ENCODE measurements at places on chromosomes 2 and 18.

DNA sequence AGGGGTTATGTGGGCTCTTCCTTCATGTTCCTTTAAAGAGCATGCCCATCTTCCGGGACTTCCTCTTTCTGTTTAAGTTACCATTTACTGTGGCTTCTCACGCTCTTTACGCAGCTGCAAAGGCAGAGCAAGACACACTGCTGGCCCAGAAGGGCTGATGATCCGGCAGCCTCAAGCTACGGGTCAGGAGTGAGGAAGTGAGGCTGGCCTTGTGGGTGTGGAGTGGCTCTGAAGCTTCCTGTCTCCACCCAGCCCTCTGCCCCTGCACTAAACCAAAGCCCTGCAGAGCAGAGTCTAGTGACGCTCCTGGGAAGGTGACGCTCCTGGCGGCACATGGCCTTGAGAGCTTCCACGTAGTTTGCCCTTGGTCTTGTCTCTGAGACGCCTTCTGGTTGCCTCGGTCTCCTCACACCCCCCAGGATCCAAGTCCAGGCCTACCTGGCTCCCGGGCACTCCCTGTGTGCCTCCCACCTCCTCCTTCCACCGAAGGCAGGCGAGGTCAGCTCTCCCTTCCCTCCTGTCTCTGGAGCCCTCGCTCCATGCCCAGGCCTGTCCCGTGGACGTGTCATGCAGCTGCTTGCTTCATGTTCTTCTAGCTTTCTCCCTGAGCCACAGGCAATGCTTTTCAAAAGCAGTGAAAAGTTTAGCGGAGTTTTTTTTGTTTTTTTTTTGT is 50.3 kb downstream of the ARL4C start:
- DNase-seq: no peak

DNA sequence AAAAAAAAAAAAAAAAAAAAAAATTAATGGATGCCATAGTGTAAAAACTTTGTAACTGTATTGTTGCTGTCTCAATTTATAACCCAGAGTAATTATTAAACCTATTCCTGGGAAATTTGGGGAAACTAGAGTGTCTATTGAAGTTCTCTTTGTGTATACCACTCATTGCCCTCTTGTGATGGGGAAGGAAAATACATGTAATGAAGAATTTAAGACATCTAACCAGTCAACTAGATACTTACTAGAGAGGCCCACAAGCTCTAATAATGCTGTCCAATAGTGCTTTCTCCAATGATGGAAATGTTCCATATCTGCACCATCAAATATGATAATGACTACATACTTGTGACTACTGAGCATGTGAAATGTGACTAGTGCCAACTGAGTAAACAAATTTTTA is 168.5 kb upstream of the SLC39A10 start:
- no peak for DNase-seq

GRCh38 chr18:45165871-45166270 is 449.4 kb upstream of the SLC14A2 start:
- no peak for DNase-seq

GRCh38 chr18:12855916-12856315 is 28.1 kb downstream of the PTPN2 start:
- no peak for DNase-seq

DNA sequence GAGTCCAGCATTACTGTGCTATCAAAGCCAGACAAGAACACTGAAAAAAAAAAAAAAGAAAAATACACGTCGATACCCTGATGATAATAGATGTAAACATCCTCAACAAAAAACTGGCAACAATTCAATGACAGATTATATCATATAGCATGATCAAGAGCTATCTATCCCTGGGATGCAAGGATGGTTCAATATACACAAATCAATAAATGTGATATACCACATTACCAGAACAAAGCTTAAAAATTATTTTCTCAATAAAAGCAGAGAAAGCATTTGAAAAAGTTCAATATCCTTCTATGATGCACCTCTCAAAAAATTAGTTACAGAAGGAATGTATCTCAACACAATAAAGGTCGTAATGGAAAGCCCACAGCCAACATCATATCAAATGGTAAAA is 332.8 kb upstream of the MMADHC start:
- no peak for DNase-seq
